Lower lobe of right lung (tissue), 2 donors: ENCODE measurements at places on chromosomes 1 and 21. TPM values are rescaled to one million over a fixed set of nuclear protein-coding genes. Genes with fewer than 3 reads are reported as not detected.
A peak's percentile ranks its signal among the peaks of the same experiment; 100 is the strongest.

- no peak overlapping the region for H3K4me3 ChIP-seq
- H3K4me1 ChIP-seq = peaks cover 13% of the 10 kb centered on the region
- no peak overlapping the region for H3K27ac ChIP-seq
- H3K27me3 ChIP-seq = no peaks in the 10 kb centered on the region
- H3K36me3 ChIP-seq = no peaks in the 10 kb centered on the region
- DNase-seq = no peak
These were observed 182.6 kb upstream of the EDN2 start for GRCh38 chr1:41666981-41667631.

The YRDC gene
- total RNA-seq = 11.2 TPM

- no peaks in the 10 kb centered on the region for H3K36me3 ChIP-seq
- H3K27ac ChIP-seq = peak within 1 kb of the TSS; percentile 14
- H3K4me3 ChIP-seq = peak within 1 kb of the TSS; percentile 61
These were observed at the start of gene MEGF6 for GRCh38 chr1:3611170-3612019. Gene MEGF6, minus strand, starts transcription at chr1:3611508. Its CDS starts 240 bp downstream, at chr1:3611268.

The IFI44L gene
- total RNA-seq = 52.9 TPM

The OLIG2 gene
- not detected for total RNA-seq

- peaks cover 6% of the 10 kb centered on the region for H3K4me1 ChIP-seq
- no peaks in the 10 kb centered on the region for H3K27me3 ChIP-seq
- H3K27ac ChIP-seq = no peak overlapping the region
- H3K4me3 ChIP-seq = no peak overlapping the region
- no peaks in the 10 kb centered on the region for H3K36me3 ChIP-seq
These were observed 32.9 kb downstream of the GPA33 start for GRCh38 chr1:167057241-167057688.

DNA sequence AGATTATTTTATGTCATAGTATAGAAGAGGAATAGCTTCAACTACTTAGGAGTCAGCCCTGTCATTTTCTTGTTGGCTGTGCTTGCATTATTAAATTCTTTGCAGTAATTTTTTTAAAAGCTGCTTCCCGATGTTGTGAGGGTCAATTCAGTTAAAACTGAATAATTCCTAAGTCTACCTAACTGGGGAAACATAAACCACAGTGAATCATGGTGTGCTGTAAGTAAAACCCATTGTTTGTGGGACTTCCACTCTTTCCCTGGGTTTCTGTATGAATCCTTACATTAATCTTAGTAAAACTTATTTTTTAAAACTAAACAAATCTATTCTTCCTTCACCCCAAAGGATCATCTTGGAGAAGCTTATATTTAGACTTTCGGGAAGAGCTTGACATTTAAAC is 4.4 kb downstream of the SUCO start:
- no peaks in the 10 kb centered on the region for H3K27me3 ChIP-seq
- H3K27ac ChIP-seq = no peak overlapping the region
- no peak overlapping the region for H3K4me3 ChIP-seq
- H3K36me3 ChIP-seq = no peaks in the 10 kb centered on the region
- no peak for DNase-seq

DNA sequence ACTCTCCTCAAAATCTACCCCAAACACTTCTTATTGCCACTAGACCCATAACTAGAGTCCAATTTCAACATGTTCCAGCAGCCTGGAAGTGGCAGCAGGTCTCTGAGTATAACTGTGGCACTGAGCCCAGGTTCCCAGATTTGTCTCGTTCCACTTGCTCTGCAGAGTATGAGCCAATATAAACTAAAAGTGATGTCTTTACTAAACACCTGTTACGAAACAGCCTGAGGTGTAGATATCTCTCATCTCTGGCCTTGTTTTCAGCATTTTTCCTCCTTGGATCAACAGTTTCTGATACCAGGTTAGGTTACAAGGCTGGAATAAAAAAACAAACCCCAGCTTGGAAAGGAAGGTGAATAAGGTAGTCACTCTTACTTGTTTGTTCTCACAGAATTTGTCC is 25.2 kb upstream of the PRDX6 start:
- DNase-seq = peak; percentile 54
- no peaks in the 10 kb centered on the region for H3K36me3 ChIP-seq
- no peaks in the 10 kb centered on the region for H3K4me1 ChIP-seq
- H3K27me3 ChIP-seq = no peaks in the 10 kb centered on the region
- peak overlapping the region; percentile 66 for H3K27ac ChIP-seq

DNA sequence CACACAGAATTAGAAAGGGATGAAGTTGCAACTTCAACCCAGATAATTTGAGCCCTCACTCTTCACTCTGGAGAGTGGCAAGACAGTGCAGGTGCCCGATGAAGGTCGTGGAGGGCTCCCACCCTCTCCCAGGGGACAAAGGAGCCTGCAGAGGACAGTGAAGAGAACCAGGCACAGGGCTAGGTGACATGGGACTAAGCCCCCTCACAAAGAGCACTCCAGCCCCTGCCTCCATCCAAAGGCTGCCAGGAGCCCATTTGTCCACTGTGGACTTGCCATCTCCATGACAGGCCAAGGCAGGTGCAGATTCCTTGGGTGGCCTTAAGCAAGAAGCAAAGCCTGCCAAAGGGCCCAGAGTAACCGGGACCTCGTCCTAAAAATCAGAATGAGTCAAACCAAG is 15.1 kb downstream of the ERRFI1 start:
- H3K4me1 ChIP-seq = peaks cover 40% of the 10 kb centered on the region
- H3K27me3 ChIP-seq = no peaks in the 10 kb centered on the region
- DNase-seq = no peak
- no peak overlapping the region for H3K27ac ChIP-seq
- no peak overlapping the region for H3K4me3 ChIP-seq
- peaks cover 59% of the 10 kb centered on the region for H3K36me3 ChIP-seq

GRCh38 chr1:220873868-220874655 is 5.2 kb upstream of the HLX start:
- no peaks in the 10 kb centered on the region for H3K36me3 ChIP-seq
- H3K27ac ChIP-seq = no peak overlapping the region
- no peak for DNase-seq
- H3K4me3 ChIP-seq = no peak overlapping the region

GRCh38 chr1:171817511-171818265 is 23.6 kb upstream of the DNM3 start:
- DNase-seq = no peak
- no peak overlapping the region for H3K4me3 ChIP-seq

DNA sequence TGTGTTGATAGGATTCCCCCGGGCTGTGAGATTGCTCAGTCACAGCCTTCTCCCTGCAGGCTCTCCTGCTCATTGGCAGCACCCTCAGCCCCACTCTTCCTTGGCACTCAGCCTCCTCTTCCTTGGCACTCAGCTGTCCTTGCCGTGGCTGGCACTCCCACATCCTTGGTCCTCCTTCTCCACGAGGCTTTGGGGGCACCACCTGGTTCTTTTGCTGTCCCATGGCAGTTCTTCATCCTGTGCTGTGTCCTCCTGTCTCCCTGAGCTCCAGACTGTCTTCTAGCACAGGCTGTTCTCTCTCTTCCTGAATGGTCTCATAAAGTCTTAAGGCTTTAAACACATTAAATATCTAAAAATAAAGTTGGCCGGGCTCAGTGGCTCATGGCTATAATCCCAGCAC is 27.0 kb downstream of the PKNOX1 start:
- no peak for DNase-seq
- no peak overlapping the region for H3K4me3 ChIP-seq
- peaks cover 20% of the 10 kb centered on the region for H3K36me3 ChIP-seq
- H3K27me3 ChIP-seq = no peaks in the 10 kb centered on the region
- no peak overlapping the region for H3K27ac ChIP-seq

- DNase-seq = no peak
- H3K4me3 ChIP-seq = peak overlapping the region; percentile 82
- peaks cover 22% of the 10 kb centered on the region for H3K36me3 ChIP-seq
- H3K27ac ChIP-seq = peak overlapping the region; percentile 11
These were observed 1.5 kb downstream of the ENTREP3 start for GRCh38 chr1:155253797-155254196.

DNA sequence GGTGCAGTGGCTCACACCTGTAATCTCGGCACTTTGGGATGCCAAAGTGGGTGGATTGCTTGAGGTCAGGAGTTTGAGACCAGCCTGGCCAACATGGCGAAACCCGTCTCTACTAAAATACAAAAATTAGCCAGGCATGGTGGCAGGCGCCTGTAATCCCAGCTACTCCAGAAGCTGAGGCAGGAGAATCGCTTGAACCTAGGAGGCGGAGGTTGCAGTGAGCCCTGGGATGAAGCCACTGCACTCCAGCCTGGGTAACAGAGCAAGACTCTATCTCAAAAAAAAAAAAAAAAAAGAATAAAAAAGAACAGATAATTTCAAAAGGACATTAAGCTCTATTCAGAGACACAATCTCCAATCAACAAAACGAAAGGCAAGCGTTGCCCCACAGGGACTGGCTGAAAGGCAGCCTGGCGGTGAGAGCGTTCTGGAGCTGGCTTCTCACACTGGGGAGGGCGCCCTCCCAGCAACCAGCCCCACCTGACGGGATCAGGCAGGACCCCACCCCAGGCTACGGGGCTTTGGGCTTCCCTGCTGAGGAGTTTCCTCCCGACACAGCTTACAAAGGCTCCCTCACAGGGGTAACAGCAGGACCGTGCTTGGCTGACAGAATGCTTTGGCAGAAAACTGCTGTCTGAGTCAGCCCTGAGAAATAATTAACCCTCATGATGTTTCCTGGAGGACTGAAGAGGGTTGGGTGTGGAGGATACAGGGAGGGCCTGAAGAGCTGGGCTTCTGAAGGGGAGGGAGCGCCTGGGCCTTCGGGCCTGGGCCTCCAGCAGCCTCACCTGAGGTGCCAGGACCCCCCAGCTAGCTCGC is 31.1 kb upstream of the SRP9 start:
- peak overlapping the region; percentile 90 for H3K27ac ChIP-seq
- H3K4me1 ChIP-seq = peaks cover 33% of the 10 kb centered on the region
- DNase-seq = peak; percentile 56
- no peaks in the 10 kb centered on the region for H3K27me3 ChIP-seq
- peak overlapping the region; percentile 48 for H3K4me3 ChIP-seq

- H3K27me3 ChIP-seq = no peaks in the 10 kb centered on the region
- H3K4me3 ChIP-seq = no peak overlapping the region
- peaks cover 17% of the 10 kb centered on the region for H3K4me1 ChIP-seq
- no peak for DNase-seq
- no peaks in the 10 kb centered on the region for H3K36me3 ChIP-seq
These were observed 24.9 kb downstream of the NGF start for GRCh38 chr1:115313182-115313581.

GRCh38 chr1:79585801-79586200 is 579.3 kb upstream of the ADGRL4 start:
- no peak overlapping the region for H3K4me3 ChIP-seq
- H3K27ac ChIP-seq = no peak overlapping the region
- H3K27me3 ChIP-seq = no peaks in the 10 kb centered on the region
- no peaks in the 10 kb centered on the region for H3K36me3 ChIP-seq

DNA sequence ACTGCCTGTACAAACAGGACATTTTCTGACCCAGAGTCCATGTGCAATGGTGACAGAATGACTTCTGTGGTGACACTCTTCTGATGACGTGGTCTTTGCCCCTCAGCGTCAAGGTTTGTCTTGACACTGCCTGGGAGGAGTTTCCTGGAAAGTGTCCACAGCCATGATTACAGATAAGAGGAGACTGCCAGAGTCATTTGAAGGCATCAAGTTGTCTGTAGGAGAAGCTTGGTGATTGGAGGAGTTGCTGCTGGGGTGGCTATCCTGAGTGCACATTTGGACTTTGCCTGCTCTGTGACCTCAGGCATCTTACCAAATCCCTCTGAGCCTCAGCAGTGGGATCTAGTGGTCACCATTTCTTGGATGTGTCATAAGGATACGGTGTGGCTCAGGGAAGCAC is 17.7 kb downstream of the TCHHL1 start:
- H3K4me1 ChIP-seq = no peaks in the 10 kb centered on the region
- H3K27ac ChIP-seq = no peak overlapping the region
- no peaks in the 10 kb centered on the region for H3K36me3 ChIP-seq
- H3K4me3 ChIP-seq = no peak overlapping the region
- H3K27me3 ChIP-seq = peaks cover 14% of the 10 kb centered on the region

DNA sequence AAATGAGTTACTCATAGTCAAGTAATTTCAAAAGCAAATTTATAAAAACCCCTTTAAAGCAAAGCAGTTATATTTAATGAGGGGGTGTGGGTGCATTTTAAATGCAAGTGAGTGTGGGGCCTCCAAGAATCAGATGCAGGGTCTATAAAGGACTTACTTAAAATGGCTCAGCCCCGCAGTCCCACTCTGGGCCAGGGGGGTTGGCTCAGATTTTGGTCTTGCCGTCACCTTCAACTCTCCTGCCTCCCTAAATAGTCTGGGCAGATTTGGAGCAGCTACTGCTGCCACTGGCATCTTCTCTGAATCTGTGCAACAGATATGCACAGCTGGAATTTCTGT is 16.2 kb downstream of the AMPD2 start:
- DNase-seq = no peak
- H3K4me1 ChIP-seq = peaks cover 10% of the 10 kb centered on the region
- peaks cover 11% of the 10 kb centered on the region for H3K36me3 ChIP-seq
- no peak overlapping the region for H3K27ac ChIP-seq
- no peak overlapping the region for H3K4me3 ChIP-seq

The TNFRSF9 gene
- 0.47 TPM for total RNA-seq

DNA sequence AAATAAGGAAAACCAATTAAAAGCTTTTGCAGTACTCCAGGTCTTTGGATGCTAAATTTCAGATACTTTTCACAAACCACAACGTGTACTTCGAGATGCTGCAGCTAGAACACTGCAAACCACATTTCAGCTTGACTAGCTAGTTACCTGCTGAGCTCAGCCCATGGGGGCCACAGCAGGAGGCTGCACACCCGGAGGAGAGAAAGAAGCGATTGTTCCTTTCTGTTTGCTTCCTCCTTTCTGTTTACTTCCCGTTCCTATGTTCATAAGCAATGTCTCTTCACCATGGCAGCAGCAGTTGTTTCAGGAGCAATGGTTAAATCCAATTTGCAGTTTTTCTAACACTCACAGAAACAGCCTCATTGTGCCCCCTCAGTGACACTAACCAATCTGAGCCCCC is 225.6 kb upstream of the FGGY start:
- no peak overlapping the region for H3K4me3 ChIP-seq
- no peak for DNase-seq
- no peak overlapping the region for H3K27ac ChIP-seq
- H3K36me3 ChIP-seq = no peaks in the 10 kb centered on the region
